Diencephalon (tissue), 1 donor: ENCODE measurements at places on chromosomes 2 and 18. TPM values are rescaled to one million over a fixed set of nuclear protein-coding genes. Genes with fewer than 3 reads are reported as not detected.

Gene ICOS
- not detected for total RNA-seq

Gene SETBP1
- 42.0 TPM for total RNA-seq

Gene SGPP2
- 4.8 TPM for total RNA-seq

Gene PPIL3
- 56.1 TPM for total RNA-seq

Gene MYL1
- total RNA-seq, result not detected

Gene KATNAL2
- total RNA-seq, result 5.8 TPM

Gene GCG
- not detected for total RNA-seq

Gene IMMT
- total RNA-seq, result 60.0 TPM

Gene DLGAP1
- 47.3 TPM for total RNA-seq

Gene GKN2
- not detected for total RNA-seq

Gene CFAP65
- 2.3 TPM for total RNA-seq

Gene KIAA2012
- total RNA-seq, result 2.5 TPM

Gene RNF181
- total RNA-seq, result 65.7 TPM

Gene IL1F10
- not detected for total RNA-seq

Gene APLF
- total RNA-seq, result 17.8 TPM

Gene EPAS1
- 13.4 TPM for total RNA-seq

Gene REG1A
- 0.46 TPM for total RNA-seq

Gene SLC4A5
- total RNA-seq, result 3.2 TPM

Gene GKN1
- not detected for total RNA-seq

Gene BMP10
- total RNA-seq, result not detected

Gene LYG2
- not detected for total RNA-seq

Gene C2orf76
- 14.5 TPM for total RNA-seq

Gene TMEM178A
- total RNA-seq, result 24.2 TPM

Gene NXPH2
- 19.4 TPM for total RNA-seq

Gene HOXD12
- total RNA-seq, result not detected

Gene TTN
- 2.3 TPM for total RNA-seq

Gene PROKR1
- total RNA-seq, result 1.8 TPM

Gene BOLL
- 1.4 TPM for total RNA-seq
